Glomerular endothelial cell (primary cell): ENCODE measurements at places on chromosomes 16 and 17.

- DNase-seq, result no peak
Measured at GRCh38 chr17:33803199-33803685, 451.8 kb upstream of the CCL2 start.

- DNase-seq, result no peak
Measured at GRCh38 chr16:64051824-64052223, 1070.0 kb downstream of the CDH11 start.

- DNase-seq, result no peak
Measured at GRCh38 chr17:79955691-79956440, 79.8 kb downstream of the TBC1D16 start.

DNA sequence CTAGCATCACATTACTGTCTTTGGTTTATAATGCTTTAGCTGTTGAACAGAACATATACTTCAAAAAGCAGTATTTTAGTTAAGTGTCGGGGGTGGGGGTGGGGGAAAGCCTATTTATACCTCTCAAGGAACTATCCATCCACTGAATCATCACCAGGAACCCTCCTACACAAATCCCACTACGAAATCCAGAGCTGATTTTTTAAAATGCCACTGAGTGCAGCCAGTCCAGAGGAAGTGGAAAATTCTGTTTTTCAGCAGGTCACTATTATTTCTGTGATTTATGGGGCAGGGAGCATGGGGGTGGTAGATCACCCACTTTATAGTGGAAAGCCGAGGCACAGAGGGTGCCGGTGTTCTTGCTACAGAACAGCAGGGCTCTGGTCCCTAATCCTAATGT lies 284.1 kb downstream of the SOX9 start:
- no peak for DNase-seq

DNA sequence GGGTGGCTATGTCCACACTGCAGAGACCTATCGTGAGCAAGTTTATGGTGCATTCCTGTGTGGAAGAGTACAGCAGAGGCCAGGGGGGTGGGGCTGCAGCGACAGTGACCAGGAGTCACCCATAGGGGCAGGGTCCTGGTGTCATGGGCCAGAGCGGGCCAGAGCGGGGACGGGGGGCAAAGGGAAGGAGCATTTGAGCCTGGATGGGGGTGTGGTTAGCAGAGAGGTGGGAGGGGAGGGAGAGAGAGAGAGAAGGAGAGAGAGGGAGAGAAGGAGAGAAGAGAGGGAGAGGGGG lies 17.8 kb downstream of the JPH3 start:
- DNase-seq, result no peak

GRCh38 chr16:88287219-88287618 lies 95.5 kb upstream of the ZNF469 start:
- DNase-seq, result no peak

DNA sequence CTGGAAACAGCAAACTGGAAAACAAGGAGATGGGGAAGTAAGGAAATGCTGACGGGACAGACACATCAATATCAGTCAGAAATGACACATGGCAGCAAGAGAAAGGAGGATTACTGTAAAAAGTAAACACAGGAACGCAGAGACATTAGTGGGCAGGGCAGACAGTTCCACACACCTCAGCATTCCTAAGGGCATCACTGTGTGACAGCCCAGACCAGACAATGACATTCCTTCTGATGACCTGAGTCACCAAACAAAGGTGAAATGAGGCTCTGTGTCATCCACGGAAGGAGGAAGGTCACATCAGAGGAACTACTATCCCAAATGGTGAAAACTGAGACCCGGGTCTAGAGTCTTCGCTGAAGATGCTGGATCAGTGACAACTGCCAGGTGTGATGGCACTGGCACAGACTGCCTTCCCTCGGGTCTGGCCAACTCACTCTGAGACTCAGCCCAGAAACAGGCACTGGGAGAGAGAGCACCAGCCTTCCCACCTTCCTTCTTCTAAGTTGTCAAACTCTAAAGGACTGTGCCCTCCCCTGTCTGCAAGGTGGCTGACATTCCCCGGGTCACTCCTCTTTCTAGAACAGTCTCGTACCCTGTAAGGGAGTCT lies 36.7 kb downstream of the TK2 start:
- DNase-seq, result no peak

DNA sequence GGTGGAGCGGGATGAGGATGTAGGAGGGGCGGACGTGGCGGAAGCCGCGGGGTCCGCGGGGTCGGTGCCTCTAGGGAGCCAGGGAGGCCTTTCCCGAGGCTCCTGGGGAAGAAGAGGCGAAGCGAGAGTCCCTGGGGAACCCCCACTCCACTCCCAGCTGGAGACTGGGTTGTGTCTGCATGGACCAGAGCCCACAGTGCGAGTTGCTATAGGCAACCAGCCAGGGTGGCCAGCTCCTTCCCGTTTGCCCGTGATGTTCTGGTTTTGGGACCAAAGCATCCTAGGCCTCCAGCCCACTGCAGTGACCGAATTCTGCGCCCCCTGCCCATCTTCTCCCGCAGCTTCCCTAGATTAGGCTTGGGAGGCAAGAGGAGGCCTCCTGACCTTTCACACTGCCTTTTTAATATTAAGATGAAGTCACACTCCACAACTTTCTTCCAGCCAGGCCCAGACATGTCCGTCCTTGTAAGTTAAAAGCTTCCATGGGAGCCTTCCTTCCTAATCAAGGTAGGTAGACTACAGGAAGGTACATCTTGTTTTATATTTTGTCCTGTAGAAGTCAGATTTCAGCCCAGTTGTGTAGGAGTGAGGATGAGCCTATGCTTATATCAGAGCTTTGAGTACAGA lies 469 bp downstream of the AMZ2 start:
- DNase-seq, result no peak

GRCh38 chr16:85421338-85422195 lies 191.6 kb upstream of the GSE1 start:
- no peak for DNase-seq

DNA sequence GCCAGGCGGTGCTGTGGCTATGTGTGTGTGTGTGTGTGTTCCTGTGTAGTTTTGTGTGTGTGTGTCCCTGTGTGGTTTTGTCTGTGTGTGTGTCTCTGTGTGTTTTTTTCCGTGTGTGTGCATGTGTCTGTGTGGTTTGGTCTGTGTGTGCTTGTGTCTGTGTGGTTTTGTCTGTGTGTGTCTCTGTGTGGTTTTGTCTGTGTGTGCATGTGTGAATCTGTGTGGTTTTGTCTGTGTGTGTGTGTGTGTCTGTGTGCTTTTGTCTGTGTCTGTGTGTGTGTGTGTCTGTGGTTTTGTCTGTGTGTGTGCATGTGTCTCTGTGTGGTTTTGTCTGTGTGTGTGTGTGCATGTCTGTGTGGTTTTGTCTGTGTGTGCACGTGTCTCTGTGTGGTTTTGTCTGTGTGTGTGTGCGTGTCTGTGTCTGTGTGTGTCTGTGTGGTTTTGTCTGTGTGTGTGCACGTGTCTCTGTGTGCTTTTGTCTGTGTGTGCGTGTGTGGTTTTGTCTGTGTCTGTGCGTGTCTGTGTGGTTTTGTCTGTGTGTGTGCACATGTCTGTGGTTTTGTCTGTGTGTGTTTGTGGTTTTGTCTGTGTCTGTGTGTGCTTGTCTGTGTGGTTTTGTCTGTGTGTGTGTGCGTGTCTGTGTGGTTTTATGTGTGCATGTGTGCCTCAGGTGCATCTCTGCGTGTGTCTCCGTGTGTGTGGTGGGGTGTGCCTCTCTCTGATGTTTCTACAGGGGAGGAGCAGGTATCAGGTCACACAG lies 62.3 kb downstream of the ZDHHC7 start:
- no peak for DNase-seq

GRCh38 chr17:45334231-45334630 lies 17.4 kb upstream of the MAP3K14 start:
- no peak for DNase-seq

DNA sequence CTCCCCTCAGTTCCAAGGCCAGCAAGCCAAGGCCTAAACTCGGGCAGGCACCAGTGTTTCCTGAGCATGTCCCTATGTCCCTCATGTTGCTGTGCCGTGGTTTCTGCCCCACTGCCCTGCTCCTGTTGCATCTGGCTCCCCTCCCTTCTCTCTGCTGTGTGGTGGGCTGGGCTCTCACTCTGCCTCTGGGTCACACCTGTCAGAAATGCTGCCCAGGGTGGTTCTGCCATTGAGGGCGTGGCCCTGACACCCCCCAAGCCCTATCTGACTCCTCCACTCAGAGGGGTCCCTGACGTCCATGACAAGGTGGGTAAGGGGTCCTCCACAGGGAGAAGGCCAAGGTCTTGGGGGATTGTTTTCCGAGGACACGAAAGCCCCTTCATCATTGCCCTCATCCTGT lies 9.2 kb upstream of the ITGA3 start:
- no peak for DNase-seq

- no peak for DNase-seq
Measured at GRCh38 chr16:14576069-14576468, 54.0 kb downstream of the PARN start.

DNA sequence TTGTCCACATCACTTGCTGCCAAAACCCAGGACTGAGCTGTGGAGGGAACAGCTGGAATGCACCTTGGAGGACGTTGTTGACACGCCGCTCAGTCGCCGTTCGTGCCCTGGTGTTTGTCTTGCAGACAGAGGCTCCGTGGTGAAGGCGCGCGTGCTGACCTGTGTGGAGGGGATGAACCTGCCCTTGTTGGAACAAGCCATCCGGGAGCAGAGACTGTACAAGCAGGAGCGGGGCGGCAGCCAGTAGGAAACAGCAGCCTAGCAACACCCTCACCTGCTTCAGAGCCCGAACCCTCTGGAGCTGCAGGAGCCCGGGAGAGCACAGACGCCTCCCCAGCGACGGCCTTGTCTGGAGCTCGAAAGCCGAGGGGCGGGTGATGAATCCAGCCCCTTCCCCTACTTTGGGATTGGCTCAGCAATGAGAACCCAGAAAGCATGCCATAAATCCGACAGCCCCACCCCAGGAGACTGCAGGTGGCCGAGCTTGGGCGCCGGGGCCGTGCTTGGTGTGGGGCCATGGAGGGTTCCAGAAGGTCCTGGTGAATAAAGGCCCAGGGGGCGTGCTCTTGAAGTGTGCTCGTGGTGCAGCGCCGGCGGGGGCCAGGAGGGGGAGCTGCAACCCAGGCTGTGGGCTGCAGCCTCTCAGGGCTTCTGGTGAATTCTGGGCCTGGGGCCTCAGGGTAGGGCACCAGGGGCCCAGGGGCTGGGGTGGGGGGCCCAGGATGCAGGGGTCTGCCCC lies 470 bp upstream of the CDK3 start:
- DNase-seq, result no peak

- DNase-seq, result no peak
Measured at GRCh38 chr17:20929334-20929733, 113.5 kb downstream of the USP22 start.

DNA sequence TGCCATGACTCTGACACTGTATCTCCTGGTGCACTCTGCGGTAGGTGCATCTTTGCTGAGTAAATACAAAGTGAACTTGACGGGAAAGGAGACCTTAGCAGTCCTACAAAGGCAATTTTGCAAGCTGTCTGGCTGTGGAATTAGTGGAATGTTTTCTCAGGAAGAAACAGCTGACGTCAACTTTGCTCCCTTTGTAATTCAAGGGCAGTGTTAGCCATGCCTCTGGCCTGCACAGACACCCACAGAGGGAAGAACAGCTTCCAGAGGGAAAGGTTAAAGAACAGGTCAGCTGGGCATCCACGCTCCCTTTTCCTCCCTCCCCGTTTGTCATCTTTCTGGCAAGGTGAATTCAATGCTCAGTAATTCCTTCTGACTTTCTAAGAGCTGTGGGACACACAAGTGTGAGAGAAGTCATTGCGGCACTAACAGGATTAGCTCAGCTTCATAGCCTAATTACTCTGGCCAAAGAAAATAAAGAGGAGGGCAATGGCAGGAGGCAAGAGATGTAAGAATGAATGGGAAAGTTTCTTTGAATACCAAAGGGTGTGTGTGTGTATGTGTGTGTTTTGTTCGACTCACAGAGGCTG lies 476.9 kb upstream of the GOT2 start:
- peak; percentile 66 for DNase-seq

- DNase-seq, result no peak
Measured at GRCh38 chr17:77127735-77128361, 12.9 kb upstream of the SEC14L1 start.

DNA sequence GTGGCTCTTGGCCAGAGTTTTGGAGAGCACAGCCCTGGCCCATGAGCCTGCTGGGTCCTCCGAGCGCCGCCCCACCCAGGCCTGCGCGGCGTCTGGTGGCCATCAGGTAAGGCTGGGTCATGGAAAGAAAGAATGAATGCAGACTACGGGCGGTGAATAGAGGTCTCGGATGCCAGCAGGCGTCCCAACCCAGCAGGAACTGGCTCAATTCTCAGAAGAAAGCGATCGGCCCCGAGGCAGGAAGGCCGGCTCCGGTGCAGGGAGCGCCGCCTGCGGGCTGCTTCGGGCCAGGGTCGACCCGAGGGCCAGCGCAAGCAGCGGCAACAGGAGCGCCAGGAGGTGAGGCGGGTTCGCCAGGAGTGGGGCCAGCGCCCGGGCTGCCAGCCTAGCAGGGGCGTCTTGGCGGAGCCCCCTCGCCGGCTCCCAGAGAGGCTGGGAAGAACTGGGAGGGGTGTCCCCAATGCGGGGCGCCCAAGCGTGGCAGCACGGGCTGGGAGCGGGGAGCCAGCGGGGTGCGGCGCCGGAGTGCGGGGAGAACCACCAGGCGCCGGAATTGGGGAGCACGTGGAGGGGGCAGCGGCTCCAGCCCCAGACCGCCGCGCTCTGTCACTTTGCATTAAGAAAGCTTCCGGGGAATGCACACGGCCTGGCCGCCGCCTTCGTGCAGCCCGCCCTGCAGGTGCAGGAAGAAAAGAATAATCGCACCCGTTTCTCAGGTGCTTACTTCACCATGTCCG lies 7.1 kb upstream of the TMC5 start:
- no peak for DNase-seq

DNA sequence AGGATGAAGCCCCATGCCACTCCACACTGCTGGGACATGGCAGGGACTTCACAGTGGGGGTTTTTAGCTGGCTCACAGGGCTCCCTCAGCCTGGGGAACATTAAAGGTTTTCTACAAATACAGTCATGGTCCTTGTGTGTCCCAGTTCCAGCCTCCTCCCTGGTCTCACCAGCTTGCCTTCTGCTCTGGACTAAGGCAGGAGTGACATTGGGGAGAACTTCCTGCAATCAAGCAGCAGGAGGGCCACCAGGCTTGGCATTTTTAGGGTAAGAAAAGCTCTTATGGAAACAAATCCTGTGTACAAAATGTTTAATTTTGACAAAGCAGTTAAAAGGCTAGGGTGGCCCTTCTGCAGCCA lies 1.9 kb downstream of the PARD6A start:
- DNase-seq, result no peak

- no peak for DNase-seq
Measured at GRCh38 chr16:83269541-83269940, 538.2 kb upstream of the HSBP1 start.

- DNase-seq, result no peak
Measured at GRCh38 chr16:27448532-27449433, 46.8 kb downstream of the IL21R start.

GRCh38 chr16:53093162-53093744 lies 38.5 kb downstream of the CHD9 start:
- DNase-seq, result no peak

- no peak for DNase-seq
Measured at GRCh38 chr16:68094614-68094934, 9.4 kb downstream of the NFATC3 start.

- DNase-seq, result no peak
Measured at GRCh38 chr16:84055366-84055765, 12.8 kb upstream of the SLC38A8 start.
